ENCODE measurements at places on chromosomes 16 and 17.

GRCh38 chr16:2253293-2253692, 1.9 kb upstream of the ECI1 start:
- no peak for DNase-seq

- no peak for DNase-seq
Measured at GRCh38 chr17:62566996-62567578, 60.4 kb upstream of the MRC2 start.

DNA sequence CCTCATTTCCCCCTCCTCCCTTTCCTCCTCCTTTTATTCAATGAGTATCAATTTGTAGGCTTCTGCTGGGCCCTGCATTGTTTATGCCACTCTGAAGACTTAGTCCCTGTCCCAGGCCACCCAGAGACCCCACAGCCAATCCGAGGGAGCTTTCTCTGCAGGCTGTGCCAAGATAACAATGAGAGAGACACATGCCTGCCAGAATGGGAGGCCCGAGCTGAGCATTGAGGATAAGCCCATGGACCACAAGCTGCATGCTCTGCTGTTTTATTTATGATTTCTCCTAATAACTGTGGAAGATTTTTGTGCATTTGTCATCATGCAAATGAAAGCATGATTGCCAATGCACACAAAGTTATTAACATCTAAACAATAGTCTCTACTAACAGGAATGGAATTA, 3.0 kb downstream of the RCVRN start:
- DNase-seq, result no peak

- no peak for DNase-seq
Measured at GRCh38 chr17:69593351-69593715, 178.8 kb downstream of the MAP2K6 start.

DNA sequence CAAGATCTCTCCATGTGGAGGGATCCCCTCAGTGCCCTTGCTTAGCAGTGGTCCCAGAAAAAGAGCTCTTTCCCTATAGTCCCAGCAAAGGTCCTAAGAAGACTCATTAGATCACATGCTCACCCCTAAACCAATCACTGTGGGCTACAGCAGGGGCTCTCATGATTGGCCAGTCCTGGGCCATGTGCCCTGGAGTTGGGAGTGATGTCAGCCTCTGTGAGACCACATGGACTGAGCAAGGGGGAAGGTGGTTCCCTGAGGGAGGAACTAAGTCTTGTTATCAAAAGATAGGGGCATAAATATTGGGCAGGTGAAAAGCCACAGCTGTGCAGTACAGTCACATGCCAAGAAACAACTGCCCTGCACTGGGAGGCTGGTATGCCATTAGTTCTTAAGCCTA, 51.3 kb downstream of the SCNN1B start:
- DNase-seq, result no peak

DNA sequence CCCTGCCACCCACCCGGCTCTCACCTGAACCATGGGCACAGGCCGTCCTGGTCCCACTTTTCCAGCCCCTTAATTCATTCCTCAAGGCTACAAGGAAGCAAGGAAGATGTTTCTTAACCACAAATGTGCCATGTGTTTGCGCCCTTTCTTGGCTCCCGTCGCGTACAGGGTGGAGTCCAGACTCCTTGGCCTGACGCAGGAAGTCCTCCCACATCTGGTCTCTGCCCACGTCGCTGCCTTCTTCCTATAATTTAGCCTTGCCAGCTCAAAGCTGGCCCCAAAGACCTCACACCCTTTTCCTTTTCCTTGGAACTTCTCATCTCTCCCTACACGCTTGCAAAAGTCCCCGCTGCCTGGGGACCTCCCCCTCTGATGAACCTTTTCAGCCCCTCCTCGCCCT, 38.8 kb upstream of the BHLHA9 start:
- peak; percentile 61 for DNase-seq

DNA sequence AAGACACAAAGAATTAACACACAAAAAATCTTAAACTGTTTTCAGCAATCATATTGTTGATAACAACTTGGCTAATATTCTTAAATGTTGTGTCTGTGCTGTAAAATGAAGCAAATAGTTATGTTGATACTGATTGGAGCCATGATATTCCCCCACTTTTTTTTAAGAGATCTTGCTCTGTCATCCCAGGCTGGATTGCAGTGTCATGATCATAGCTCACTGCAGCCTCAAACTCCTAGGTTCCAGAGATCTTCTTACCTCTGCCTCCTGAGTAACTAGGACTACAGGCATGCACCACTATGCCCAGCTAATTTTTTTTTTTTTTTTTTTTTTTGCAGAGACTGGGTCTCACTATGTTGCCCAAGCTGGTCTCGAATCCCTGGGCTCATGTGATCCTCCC, 26.0 kb downstream of the BBS2 start:
- DNase-seq, result no peak

GRCh38 chr17:78304549-78305037, 55.3 kb downstream of the SOCS3 start:
- DNase-seq, result peak; percentile 83

- DNase-seq, result peak; percentile 71
Measured at GRCh38 chr17:58447039-58447975, 30.0 kb upstream of the RNF43 start.

DNA sequence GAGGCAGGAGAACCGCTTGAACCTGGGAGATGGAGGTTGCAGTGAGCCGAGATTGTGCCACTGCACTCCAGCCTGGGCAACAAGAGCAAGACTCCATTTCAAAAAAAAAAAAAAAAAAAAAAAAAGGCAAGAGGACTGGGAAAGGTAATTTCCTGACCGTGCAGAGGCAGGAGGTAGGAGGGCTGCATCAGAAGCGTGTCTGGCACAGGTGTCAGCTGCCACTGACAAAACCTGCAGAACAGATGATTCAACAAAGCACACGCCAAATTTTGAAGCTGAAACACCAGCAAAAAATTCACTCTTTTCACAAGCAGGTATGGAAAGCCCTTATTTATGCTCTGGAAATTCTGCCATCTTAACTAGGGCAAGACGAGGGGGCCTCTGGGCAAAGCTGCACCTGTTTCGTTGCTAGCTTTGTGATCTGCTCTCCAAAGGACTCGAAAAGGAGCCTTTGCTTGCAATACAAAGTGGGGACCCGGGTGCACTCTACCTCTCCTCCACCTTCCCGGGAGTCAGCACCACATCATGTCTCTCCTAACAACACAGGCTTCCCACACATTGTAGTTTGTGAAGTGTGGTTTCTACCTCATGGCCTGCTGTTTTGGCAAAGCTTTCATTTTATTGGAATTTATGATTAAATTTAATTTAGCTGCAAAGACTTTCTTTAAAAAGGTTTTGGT, 33.7 kb downstream of the USP22 start:
- DNase-seq, result no peak

GRCh38 chr17:18925187-18925586, 26.8 kb upstream of the SLC5A10 start:
- DNase-seq, result no peak

GRCh38 chr17:69588827-69589239, 174.3 kb downstream of the MAP2K6 start:
- no peak for DNase-seq

GRCh38 chr17:72184805-72185204, 64.0 kb downstream of the SOX9 start:
- DNase-seq, result no peak

Measured in femur (tissue), 1 donor.